ENCODE measurements at places on chromosomes 2 and 18. TPM values are rescaled to one million over a fixed set of nuclear protein-coding genes. Genes with fewer than 3 reads are reported as not detected.

DNA sequence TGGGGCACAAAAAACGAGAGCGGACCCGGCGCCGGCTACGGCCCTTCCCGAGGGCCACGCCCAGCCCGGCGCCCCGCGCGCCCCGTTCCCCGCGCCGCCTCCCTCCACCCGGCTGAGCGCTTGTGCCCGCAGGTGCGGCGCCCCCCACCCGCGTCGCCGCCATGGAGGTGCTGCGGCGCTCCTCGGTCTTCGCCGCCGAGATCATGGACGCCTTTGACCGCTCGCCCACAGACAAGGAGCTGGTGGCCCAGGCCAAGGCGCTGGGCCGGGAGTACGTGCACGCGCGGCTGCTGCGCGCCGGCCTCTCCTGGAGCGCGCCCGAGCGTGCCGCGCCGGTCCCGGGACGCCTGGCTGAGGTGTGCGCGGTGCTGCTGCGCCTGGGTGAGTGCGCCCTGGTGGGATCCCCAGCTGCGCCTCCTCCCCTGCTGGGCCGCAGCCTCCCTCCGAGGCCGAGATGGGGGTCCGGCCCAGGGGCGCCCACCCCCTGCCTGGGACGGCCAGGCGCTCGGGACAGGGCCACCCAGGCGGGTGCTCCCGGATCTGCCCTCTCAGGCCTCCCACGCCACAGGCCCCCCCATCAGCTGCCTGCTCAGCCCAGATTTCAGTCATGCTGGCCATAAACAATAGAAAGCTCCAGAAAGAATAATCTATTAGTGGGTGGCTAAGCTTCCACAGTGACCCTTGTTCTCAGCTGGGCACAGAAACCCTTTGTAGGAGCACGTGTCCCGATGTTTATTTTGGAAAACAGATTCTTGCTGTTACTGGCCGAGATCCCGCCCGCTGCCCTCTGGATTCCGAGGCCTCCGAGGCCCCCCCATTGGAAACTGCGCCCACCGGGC, 997 bp downstream of the BOK start:
- no peak for DNase-seq

- DNase-seq, result no peak
Measured at GRCh38 chr2:144040834-144041233, 479.1 kb downstream of the ZEB2 start.

GRCh38 chr2:79368116-79368630, 144.7 kb upstream of the CTNNA2 start:
- no peak for DNase-seq

LYG1 gene
- total RNA-seq, result 1.2 TPM

GRCh38 chr2:64672708-64673107, 19.0 kb upstream of the SERTAD2 start:
- DNase-seq, result no peak

ILKAP gene
- 12.9 TPM for total RNA-seq

GRCh38 chr2:23916727-23917405, 10.1 kb downstream of the ATAD2B start:
- no peak for DNase-seq

CNRIP1 gene
- 50.6 TPM for total RNA-seq

MYO1B gene
- total RNA-seq, result 232 TPM

L3MBTL4 gene
- total RNA-seq, result 0.53 TPM

DNA sequence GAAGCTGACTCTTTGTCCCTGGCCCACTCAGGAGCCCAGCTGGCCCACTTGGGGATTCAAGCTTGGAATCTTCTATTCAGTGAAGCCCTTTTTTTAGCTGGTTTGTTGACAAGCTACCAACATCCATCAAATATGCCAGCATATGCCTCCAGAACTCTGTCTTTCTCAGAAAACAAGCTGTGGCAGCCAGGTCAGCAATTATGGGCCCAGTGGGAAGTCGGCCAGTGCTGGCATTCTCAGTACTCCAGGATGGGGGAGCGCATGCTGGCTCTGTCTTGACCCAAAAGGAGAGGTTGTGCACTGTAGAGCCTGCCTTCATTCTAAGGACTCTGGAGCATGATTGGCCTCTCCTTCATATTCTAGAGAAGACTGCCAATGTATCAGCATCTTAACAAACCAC, 401.5 kb downstream of the CNTNAP5 start:
- no peak for DNase-seq

IRS1 gene
- 4.0 TPM for total RNA-seq

DNA sequence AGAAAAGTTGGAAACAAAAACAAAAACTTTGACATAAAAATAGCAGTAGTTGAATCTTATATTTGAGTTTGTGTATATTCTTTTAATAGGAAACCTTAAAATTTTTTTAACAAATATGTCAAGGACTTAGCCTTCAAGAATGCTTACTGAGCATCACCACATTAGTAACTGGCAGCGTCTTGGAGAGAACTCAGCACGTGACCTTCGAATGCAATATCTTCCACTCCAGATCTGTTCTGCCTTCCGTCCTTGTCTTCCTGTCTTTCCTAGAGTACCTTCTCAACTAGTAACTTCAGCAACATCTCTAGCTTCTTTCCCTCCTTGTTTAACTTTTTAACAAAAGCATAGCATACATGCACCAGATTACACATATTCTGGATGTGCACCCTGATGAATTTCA, 972 bp downstream of the RSAD2 start:
- no peak for DNase-seq

- DNase-seq, result no peak
Measured at GRCh38 chr2:130728549-130729316, at the start of gene GPR148. GPR148 (plus strand) TSS chr2:130729070; CDS start chr2:130729152, 82 bp downstream.

DNA sequence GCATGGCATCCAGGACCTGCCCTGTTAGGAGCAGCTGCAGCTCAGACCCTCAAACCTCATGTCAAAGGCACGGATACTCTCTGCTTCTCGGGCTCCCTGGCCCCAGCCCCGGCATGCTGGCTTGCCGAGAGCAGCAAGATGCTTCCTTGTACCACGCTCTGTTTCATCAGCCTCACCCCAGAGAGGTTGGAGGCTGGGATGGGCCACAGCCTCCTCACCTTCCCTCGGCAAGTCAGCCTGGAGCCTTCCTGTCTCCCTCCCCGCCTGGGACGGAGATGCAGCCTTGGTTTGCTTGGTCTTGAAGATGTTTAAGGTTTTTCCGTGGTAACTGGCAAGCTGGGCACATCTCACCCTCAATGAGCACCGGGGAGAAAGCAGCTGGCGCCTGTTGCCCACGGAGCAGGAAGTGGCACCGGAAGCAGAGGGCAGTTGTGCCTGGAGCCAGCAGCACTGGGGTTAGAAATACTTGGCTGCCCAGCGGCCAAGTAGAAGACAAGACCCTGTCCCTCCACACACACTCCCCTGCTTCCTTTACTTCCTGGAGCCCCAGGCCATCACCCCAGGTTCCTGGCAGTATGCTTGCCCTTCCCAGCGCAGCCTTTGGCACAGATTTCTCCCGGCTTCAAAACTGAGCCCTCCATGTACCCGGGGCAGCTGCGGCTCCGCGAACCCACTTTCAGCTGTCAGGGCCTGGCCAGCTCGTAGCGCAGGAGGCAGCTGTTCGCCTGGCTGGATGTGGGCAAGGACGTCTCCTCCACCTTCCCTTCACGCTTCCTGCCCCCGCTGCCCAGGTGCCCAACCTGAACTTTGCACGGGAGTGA, 17.4 kb downstream of the FBLN7 start:
- no peak for DNase-seq

DNA sequence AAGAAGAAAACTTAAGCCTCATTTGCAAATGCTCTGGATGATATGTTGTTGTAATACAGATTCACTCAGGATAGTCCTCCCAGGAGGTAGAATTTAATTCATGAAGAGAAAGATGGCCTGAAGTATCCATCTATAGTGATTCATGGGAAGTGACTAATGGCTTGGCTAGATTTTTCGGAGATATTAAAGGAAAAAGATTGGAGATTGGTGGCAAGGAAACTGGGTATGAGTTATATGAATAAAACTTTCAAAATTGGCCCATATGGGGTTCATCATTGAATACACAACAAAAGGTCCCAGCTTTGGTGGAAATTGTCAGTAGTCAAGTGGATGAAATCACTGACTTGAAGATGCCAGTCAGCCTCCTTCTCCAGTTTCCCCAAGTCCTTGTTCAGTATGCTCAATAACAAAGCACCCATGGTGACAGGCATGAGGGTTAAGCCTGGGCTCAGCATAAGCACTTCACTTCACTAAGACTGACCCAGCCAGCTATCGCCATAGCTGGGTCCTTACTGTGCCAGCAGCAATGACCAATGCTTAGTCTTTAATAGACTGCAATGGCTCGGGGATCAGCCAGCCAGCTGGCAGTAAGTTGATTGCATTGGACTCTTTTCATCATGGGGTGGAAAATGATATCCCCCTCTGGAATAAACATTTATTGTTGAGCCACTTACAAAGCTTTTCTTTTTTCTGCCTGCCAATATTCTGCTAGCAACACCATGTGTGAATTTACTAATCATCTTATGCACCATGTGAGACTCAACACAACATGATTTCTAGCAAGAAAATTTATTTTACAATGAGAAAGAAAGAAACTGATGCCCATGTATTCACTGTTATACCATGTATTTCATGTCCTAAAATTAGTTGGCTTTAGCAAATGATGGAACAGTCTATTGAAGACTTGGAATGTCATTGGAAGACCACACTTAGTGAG, 176.6 kb upstream of the TACR1 start:
- DNase-seq, result no peak

MAL gene
- 3.1 TPM for total RNA-seq

DNA sequence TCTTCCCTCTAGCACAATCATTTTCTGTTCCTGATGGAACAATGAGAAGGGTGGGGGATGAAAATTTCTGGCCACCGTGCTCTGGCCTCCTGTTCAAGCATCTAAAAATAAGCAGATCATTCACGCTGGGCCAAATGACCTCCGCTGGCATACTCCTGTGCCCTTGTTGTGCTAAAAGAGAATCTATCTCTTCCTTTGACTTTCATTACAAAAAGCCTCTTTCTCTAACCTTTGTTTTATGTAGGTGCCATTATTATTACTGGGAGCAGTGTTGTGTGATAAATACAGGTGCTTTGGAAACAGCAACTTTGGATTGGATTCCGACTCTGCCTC, 44.6 kb upstream of the B3GNT2 start:
- no peak for DNase-seq

MAP3K20 gene
- 11.6 TPM for total RNA-seq

AKAIN1 gene
- not detected for total RNA-seq

DNA sequence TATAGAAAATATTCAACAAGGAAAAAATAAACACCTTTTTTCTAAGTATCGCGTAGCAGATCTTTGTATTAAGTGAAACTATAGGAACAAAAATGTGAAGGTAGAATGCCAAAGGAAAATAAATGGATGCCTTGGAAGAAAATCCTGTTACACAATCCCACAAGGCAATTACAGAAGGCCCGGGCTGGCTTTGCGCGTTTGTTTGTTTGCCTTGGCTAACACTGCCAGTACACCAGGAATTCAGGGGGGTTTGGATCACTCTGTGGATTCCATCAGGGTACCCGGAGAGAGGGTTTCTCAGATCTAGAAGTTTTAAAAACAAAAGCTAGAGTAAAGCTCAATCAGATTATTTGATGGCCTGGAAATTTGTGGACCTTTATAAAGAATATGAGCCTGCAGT, 478.3 kb downstream of the FBXO15 start:
- DNase-seq, result no peak

DNA sequence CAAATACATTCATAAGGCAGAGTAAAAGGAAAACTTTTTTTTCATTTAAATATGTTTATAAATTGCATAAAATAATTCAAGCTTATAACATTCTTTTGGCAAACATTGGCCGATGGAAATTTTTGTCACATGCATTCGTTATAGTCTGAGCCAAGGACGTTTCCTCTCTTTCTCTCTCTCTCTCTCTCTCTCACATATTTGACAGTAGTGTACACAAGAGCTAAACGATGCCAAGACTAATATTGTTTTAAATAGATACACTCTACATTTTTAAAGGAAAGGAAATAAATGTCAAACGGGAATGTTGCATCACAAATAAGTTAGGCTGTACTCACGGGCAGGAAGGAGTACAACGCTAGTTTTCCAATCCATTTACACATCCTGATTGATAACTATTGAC, 251.1 kb upstream of the SMIM21 start:
- no peak for DNase-seq

DNA sequence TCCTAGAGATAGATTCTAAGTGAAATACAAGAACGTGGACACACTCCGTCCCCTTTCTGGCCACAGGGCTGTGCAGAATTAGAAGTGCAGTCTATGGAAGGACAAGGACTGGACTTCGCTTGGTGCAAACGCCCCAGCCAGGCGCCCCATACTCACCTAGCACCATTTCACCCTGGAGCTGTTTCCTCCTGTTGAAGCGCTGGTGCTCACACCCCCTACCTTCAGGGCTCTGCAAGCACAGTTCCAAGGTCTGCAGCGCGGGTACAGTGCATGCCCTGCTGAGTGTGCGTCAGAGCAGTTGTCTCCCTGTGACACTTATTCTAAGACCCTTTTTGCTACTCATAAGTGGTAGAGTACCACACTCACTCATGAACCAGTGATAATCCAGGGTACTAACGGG, 3.0 kb downstream of the HPCAL1 start:
- DNase-seq, result no peak
